CD4-positive, alpha-beta T cell treated with Interleukin-6 at 100 ng/mL for 8 hours (primary cell): ENCODE measurements at places on chromosomes 6 and 20.

DNA sequence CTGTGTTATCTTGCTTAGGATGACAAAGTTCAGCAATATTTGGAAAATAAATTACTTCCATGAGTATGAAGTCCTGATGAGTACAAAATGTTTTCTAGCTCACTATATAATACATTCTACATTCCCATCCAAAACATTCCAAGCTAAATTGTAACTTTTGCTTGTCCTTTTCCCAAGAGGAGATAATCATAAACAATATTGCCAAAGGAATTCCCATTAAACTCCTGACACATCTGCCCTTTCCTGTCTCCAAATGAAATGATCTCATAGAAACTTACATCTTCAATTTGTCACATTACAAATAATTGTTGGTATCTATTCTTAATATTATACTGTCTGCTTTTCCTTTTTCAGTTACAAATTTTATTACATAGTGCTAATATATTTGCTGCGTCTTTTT, 20.4 kb upstream of the SENP6 start:
- DNase-seq = no peak

- no peak for DNase-seq
These were observed 128.9 kb downstream of the GMDS start for GRCh38 chr6:2116496-2116895.

GRCh38 chr6:166045173-166045859, 122.3 kb downstream of the TBXT start:
- no peak for DNase-seq

DNA sequence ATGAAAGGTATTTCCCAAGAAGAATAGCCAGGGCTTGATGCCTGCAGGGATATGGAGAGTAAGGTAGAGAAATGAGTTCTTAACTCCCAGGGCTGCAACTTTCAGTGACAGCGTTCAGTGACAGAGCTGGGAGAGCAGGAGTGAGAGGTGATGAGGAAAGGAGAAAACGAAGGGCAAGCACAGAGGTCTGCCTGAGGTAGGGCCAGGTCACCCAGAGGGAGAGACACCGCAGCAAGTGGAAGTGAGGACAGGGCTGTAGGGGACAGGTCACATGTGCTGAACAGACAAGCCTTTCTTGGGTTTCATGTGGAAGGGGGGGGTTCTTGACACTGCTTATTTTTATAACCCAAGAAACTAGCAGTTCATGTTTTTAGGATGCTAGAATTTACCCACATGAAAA, 72.5 kb downstream of the PREP start:
- no peak for DNase-seq

- DNase-seq = no peak
These were observed 78.6 kb upstream of the SMIM8 start for GRCh38 chr6:87243812-87244211.
